Hindlimb muscle (tissue), 1 donor: ENCODE measurements at places on chromosomes 5 and 9.

- DNase-seq = no peak
Observed at GRCh38 chr5:76908166-76908565, 44.7 kb upstream of the CRHBP start.

DNA sequence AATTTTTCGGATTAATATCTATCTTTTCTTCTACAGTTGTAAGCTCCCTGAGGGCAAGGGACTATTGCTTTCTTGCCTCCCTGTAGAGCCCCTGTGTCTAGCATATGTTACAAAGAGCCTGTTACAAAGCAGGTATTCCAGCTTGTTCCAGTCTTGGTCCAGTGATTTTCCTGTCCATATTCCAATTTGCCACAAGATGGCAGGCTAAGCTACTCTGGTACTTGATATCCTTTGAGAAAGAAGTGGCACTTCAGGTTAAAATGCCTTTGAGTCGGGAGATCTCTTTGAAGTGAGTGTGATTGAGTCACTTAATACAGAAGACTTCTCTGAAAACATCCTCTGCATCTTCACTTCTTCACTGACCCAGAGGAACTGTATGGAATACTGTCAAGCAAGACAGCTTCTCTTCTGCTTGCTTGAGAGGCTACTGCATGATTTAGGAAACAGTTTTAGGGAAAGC, 24.5 kb downstream of the CAVIN4 start:
- peak; percentile 30 for DNase-seq

GRCh38 chr9:70795841-70796240, 325.6 kb downstream of the TRPM3 start:
- DNase-seq = no peak

DNA sequence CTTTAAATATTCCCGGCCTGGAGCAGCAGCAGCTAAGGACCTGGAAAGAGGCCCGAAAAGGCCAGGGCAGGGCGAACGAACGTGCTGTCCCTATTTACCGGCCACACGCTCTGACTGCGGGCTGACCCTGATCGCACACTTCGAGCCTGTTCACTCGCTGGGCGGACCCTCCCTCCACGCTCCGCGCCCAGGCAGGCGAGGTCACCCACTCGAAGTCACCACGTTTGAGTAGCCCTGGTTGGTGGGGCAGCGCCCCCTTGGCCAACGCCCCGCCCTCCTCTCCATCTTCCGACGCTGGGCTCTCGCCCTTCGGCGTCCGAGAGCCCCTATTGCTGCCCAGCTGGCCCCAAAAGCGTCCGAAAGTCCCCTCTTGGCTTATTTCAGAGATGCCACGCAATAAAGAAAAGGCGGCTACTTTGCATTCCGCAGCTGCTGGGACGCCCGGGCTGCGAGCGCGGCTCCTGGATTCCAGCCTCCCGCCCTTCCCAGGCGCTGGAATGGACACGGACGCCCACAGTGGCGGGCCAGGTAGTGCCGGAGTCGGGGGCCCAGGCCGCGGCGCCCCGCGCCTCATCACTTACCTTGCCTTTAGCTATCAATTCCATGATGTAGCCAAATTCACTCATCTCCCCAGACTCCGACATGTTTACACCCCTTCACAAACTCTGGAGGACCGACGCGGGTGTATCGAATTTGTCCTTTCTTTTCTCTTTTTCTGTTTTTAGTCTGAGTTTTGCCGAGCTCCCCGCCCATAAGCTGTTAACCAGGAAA, 9.9 kb upstream of the TRIM36 start:
- DNase-seq = no peak

GRCh38 chr9:132341177-132341840, 13.5 kb downstream of the SETX start:
- no peak for DNase-seq

- no peak for DNase-seq
Observed at GRCh38 chr5:170636801-170637477, 133.1 kb downstream of the KCNIP1 start.

DNA sequence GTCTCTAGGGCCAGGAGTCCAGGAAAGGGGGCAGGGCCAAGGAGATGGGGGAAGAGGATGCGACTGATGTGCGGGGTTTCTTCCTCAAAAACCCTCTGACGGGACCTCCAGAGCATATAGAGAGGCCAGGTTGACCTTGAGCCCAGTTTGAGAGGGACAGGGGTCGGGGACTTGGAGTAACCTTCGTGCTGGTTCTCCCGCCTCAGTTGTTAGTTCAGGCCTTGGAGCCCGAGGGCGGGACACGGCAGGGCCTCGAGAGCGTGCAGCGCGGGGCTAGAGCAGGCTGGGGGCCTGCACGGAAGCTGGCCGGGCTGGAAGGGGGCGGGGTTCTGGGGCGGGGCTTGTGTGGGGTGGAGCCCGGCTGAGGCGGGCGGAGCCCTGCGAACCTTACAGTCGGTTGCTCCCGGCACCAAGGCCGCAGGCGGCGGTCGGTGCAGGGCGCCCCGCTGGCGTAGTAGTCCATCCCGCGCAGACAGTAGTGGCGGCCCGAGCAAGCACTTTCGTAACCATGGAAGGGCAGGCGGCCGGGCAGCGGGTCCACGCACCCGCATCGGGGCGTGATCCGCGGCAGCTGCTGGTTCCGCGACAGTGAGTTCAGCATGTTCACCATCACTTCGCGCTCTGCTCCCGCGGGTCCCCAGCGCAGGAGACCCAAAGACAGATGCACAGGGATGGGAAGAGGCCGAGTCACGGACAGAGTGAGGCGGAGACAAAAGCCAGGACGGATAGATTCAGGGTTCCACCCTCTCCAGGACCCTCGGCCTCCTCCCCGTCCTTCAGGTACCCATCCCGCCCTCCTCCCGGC, 4.0 kb upstream of the MYORG start:
- DNase-seq = peak; percentile 71
